Breast epithelium (tissue), 4 donors: ENCODE measurements at places on chromosomes 3 and 15. TPM values are rescaled to one million over a fixed set of nuclear protein-coding genes. Genes with fewer than 3 reads are reported as not detected.

CFAP100 gene
- total RNA-seq = not detected

TMEM158 gene
- 1.0 TPM for total RNA-seq

NANOGP8 gene
- 1.3 TPM for total RNA-seq

SLC12A1 gene
- not detected for total RNA-seq

MORF4L1 gene
- 350 TPM for total RNA-seq

CP gene
- total RNA-seq = 225 TPM

CPLX3 gene
- 0.66 TPM for total RNA-seq

LRTM1 gene
- total RNA-seq = not detected

TM4SF18 gene
- total RNA-seq = 25.9 TPM

EFCAB12 gene
- total RNA-seq = 1.0 TPM

RASA2 gene
- 22.0 TPM for total RNA-seq

MRAS gene
- 39.0 TPM for total RNA-seq

CTXND1 gene
- not detected for total RNA-seq

CLDN11 gene
- total RNA-seq = 28.8 TPM

UROC1 gene
- total RNA-seq = not detected

CCDC191 gene
- 13.2 TPM for total RNA-seq

MYH15 gene
- total RNA-seq = not detected

TTC14 gene
- total RNA-seq = 66.1 TPM

STX19 gene
- 1.6 TPM for total RNA-seq

C2CD4A gene
- total RNA-seq = not detected

KLHL25 gene
- 21.0 TPM for total RNA-seq

PCLAF gene
- total RNA-seq = 0.48 TPM

ATP13A4 gene
- 36.6 TPM for total RNA-seq

LXN gene
- total RNA-seq = 40.3 TPM

FILIP1L gene
- total RNA-seq = 19.8 TPM

CSPG5 gene
- 0.98 TPM for total RNA-seq

VEPH1 gene
- 8.8 TPM for total RNA-seq

MYO5C gene
- total RNA-seq = 16.6 TPM

BUB1B gene
- total RNA-seq = 1.4 TPM

TUSC7 gene
- total RNA-seq = not detected

PIGZ gene
- total RNA-seq = 12.0 TPM

C3orf20 gene
- total RNA-seq = 0.15 TPM
